NCI-H187 treated with DMSO at 0.1 percent for 48 hours (cell line): ENCODE measurements at places on chromosomes 7 and 10.

DNA sequence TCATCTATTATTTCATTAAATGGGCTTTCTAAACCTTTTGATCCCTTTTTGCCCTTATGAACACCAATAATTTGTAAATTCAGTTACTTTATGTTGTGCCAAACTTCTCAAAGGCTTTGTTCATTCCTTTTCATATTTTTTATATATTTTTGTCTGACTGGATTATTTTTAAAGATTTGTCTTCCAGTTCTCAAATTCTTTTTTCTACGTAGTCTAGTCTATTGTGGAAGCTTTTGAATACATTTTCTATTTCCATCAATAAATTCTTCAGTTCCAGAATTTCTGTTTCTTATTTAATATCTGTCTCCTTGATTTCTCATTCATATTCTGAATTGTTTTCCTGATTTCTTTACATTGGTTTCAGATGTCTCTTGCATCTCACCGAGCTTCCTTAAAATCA is 108.2 kb downstream of the CTNNA3 start:
- DNase-seq, result no peak

DNA sequence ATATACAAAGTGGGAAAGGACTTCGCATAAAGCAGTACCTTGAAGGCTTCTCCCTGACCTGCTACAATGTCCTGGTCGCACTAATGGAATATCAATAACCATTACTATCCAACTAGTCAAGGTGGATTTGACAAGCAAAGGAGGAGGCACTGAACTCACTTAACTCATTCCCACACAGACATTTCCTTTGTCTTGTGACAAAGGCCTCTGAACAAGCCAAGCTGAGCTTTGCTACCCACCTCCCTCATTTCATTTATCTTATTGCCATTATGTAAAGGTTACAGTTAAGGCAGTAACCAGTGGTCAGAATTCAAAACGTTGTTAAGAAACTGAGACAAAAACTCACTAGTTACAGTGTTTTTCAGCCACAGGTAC is 7.3 kb downstream of the ELMO1 start:
- no peak for DNase-seq

DNA sequence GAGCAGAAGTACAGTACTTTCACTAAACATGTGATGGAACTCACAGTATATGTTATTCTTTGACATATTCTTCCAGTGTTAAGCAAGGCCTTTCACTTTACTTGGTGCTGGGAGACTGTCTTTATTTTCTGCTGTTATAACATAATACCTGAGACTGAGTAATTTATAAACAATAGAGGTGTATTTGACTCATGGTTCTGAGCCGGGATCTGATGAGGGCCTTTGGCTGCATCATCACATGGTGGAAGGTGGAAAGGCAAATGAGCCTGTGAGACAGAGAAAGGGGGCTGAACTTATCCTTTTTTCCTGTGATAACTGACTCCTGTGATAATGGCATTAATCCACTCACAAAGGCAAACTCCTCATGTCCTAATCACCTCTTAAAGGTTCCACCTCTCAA is 1.4 kb downstream of the SUPV3L1 start:
- DNase-seq, result no peak

- DNase-seq, result no peak
Observed at GRCh38 chr7:24241206-24241605, 42.8 kb upstream of the NPY start.

- DNase-seq, result no peak
Observed at GRCh38 chr7:33823913-33824312, 81.4 kb upstream of the BMPER start.

DNA sequence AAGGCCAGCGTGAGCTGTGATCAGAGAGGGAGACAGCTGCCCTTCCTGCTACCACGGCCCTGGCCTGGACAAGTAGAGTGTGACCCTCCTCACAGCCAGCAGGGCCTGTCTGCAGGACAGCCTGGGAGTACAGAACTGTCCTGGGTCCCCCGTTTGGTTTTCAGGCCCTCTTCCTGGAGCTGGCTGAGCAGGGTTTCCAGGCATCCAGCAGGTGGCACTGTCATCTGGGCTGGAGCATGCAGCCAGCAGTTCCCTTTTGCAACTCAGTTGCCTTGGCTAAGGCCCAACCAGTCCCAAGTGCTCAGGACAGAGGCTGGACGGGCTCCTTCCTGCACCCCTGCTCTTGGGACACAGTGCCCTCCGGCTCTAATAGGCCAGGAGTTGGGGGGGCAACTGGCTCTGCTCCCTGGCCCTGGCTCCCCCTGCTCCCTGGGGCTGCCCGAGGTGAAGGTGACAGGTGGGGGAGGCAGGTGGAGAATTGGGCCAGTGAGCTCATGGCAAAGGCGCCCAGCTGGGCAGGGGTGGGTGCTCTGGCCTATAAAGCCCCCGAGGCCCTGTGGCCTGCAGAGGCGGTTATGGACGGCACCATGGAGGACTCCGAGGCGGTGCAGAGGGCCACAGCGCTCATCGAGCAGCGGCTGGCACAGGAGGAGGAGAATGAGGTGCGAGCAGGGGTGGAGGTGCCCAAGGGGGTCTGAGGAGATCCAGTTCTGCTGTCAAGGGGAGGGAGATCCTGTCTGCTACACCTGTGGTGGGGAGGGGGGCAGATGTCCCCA is at the start of gene ANKRD2:
ANKRD2 (plus strand) TSS at position 566 of the 776 bp plus-strand sequence; CDS start at position 576, 10 bp downstream.
- no peak for DNase-seq

- DNase-seq, result no peak
Observed at GRCh38 chr7:100965723-100966541, 3.4 kb upstream of the MUC12 start.

GRCh38 chr7:54904130-54904529 is 114.7 kb upstream of the EGFR start:
- no peak for DNase-seq

GRCh38 chr10:122078326-122078725 is 89.4 kb downstream of the TACC2 start:
- no peak for DNase-seq

GRCh38 chr10:89097226-89097625 is 106.6 kb downstream of the FAS start:
- DNase-seq, result no peak

- no peak for DNase-seq
Observed at GRCh38 chr10:88045096-88045495, 181.7 kb downstream of the PTEN start.

DNA sequence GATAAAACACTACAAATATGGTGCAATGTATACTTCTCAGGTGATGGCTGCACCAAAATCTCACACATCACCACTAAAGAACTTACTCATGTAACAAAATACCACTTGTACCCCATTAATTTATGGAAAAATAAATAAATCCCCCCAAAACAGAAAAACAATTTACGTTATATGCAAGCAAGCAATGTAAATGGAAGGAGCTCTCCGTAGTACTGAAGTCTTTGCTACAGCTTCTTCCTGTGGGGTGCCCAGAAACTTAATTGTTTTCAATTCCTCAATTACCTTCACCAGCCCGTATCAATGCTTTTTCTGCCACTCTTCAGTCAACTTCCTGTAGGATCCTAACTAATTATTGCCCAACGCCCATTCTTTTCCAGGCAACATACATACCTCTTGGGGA is 138.1 kb downstream of the RELN start:
- DNase-seq, result no peak

GRCh38 chr10:32411797-32412498 is 34.0 kb upstream of the CCDC7 start:
- no peak for DNase-seq

GRCh38 chr7:78218876-78219275 is 420.3 kb downstream of the PHTF2 start:
- no peak for DNase-seq

DNA sequence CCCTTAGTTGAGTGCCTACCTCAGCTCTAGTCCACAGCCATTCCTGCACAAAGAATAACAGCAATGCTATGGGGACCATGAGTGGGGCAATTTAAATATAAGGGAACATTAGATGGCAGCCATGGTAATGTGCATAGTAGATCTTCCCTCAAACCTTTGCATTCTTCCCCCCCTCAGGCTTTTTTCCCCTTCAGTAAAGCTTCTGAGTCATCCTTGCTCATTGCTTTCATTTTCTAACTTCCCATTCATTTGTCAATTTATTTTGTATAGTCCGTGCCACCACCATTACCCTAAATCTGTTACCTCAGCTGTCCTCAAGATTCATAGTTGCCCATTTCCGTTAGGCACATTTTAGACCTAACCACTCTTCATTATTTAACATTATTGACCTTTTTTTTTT is 10.7 kb downstream of the HECTD2 start:
- DNase-seq, result no peak

DNA sequence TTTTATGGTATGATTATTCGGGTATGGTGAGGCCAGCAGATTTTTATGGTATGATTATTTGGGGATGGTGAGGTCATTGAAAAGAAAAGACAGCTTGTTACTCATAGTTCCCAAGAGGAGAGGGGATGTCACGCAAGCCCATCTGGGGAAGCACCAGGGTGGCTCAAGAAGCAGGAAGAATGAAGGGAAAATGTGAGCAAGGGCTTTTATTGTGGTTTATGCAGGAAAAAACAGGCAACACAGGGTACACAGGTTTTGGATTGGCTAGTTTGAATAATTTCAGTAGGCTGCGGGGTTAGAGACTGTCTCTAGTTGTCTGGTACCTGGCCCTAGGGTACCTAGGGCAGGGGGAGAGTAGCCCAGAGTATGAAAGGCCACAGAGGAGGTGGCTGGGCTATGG is 26.8 kb upstream of the DGKI start:
- no peak for DNase-seq

DNA sequence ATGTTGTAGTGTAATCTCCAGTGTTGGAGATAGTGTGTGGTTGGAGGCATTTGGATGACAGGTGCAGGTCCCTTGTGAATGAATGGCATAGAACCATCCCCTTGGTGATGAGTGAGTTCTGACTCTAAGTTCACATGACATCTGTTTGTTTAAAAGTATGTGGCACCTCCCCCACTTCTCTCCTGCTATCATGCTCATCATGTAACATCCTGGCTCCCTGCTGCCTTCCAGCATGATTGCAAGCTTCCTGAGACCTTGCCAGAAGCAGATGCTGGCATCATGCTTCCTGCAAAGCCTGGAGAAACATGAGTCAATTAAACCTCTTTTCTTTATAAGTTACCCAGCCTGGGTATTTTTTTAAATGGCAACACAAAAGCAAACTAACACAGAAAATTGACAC is 499.0 kb upstream of the SEMA3D start:
- DNase-seq, result no peak

DNA sequence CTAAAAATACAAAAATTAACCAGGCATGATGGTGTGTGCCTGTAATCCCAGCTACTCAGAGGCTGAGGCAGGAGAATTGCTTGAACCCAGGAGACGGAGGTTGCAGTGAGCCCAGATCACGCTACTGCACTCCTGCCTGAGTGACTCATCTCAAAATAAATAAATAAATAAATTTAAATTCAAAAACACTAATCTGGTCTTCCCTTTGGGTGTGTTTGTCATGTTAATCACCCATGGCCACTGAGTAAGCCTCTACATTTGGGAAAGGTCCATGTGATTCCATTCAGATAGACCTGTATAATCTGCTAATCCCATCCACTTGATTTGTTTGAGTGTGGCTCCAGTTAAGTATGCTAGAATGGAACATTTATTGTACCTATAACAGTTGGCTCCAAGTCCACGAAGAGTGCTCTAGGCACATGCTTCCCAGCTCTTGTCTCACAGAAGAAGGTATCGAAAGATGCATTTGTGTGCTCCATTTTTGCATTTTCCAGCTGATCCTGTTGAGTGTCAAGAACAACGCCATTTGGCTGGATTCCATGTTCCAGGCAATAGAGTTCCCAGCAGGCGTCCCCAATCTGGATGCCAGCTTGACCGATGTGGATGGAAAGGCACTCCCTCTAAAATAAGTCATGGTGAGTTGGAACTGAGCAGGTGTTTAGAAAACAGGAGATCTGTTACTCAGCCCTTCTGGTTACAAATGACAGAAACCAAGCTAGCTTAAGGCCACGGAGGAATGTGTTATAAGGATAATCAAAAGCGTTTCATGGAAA is 4.0 kb downstream of the TUBAL3 start:
- peak; percentile 22 for DNase-seq
